ENCODE measurements at places on chromosomes 2 and 18.

GRCh38 chr2:29786361-29786760 is 135.0 kb downstream of the ALK start:
- no peak for DNase-seq

DNA sequence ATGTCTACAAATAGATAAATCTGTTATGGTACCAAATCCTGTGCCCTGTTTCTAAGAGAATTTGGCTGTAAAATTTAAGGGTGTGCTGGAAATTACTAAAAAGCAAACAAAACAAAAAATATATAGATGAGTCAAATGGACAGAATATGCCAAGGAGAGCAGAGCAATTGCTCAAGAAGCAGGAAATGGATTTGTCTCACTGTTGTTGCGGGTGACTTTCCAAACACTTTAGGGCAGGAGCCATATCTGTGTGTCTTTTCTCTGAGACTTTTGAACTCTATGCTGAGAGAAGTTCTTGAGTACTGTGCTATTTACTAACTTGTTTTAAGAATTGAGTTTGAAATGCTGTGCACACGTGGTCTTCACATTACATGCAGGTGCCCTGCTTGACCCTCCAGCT is 221.7 kb downstream of the PHLPP1 start:
- DNase-seq, result no peak

- DNase-seq, result no peak
Measured at GRCh38 chr2:122135021-122135937, 379.8 kb downstream of the TSN start.

GRCh38 chr2:5895284-5895683 is 203.1 kb downstream of the SOX11 start:
- DNase-seq, result no peak

GRCh38 chr18:63197246-63197869 is 122.2 kb downstream of the BCL2 start:
- peak; percentile 31 for DNase-seq

DNA sequence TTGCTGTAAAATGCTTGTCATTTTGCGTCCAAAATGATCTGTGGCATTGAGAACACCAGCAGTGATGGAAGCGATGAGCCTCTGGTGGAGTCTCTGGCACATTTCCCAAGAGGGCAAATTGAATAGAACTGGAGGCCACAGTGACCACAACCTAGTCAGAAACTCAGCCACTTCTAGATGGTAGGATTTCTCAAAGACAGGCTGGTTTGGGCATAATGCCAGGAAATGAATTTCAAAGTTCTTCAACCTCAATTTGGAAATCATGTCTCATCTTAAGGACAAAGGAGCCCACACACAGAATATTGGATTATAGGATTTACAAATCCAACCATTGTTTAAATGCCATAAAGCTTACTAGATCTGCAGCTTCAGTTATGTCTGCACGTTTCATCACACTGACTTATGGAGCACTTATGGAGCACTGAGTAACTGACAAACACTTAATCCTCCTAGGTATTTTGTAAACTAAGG is 132.1 kb downstream of the COL6A3 start:
- DNase-seq, result no peak

GRCh38 chr2:241770185-241770935 is 6.3 kb upstream of the GAL3ST2 start:
- DNase-seq, result no peak

DNA sequence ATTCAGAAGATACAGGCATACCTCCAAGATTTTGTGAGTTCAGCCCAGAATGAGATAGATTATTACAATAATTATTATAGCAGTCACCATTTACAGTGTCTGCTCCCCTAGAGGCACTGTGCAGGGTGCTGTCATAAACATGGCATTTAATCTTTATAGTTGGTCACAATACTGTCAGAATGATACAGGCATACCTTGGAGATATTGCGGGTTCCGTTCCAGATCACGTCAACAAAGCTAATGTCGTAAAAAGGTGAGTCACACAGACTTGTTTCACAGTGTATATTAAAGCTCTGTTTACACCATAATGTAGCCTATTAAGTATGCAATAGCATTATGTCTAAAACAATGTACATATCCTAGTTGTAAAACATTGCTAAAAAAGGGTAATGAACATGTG is 45.6 kb downstream of the ZRANB3 start:
- DNase-seq, result no peak

GRCh38 chr2:42601076-42601475 is 32.6 kb downstream of the MTA3 start:
- DNase-seq, result no peak

GRCh38 chr2:41399437-41400087 is 648.3 kb upstream of the PKDCC start:
- no peak for DNase-seq

DNA sequence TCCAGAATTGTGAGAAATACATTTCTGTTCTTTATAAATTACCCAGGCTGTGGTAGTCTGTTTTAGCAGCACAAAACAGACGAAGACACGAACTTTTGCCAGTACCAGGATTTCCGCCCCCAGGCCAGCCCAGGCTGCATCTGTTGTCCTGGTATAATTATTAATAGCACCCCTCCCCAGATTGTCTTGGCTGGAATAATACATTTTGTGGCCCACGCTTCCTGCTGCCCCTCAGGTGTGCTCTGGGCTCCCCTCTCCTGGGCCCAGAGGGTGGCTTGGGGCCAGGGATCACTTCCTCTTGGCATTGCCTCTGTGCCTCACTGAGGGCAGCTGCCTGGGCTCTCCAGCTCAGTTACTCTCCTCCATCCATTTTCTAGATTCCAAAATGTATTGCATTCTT is 102.1 kb upstream of the HS6ST1 start:
- DNase-seq, result no peak

DNA sequence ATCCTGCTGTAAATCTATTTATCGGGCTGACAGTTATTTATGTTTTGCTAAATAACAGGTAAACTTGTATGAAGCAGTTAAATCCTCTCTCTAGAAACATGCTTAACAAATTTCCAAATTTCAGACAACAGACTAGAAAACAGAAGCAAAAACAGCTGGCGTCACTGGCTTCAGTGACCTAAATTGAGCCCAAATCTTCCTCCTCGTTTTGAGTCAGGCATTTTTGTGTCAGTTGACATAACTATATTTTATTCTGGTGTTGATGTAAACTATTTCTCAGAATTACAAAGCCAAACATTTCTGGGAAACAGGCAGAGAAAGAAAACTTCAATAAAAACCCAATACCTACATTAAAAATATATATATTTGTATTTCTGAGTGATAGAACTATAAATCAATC is 21.7 kb downstream of the RBMS1 start:
- DNase-seq, result peak; percentile 46

GRCh38 chr2:100882645-100883613 is 63.0 kb downstream of the NPAS2 start:
- DNase-seq, result no peak
